ENCODE measurements at places on chromosomes 16 and 17.

DNA sequence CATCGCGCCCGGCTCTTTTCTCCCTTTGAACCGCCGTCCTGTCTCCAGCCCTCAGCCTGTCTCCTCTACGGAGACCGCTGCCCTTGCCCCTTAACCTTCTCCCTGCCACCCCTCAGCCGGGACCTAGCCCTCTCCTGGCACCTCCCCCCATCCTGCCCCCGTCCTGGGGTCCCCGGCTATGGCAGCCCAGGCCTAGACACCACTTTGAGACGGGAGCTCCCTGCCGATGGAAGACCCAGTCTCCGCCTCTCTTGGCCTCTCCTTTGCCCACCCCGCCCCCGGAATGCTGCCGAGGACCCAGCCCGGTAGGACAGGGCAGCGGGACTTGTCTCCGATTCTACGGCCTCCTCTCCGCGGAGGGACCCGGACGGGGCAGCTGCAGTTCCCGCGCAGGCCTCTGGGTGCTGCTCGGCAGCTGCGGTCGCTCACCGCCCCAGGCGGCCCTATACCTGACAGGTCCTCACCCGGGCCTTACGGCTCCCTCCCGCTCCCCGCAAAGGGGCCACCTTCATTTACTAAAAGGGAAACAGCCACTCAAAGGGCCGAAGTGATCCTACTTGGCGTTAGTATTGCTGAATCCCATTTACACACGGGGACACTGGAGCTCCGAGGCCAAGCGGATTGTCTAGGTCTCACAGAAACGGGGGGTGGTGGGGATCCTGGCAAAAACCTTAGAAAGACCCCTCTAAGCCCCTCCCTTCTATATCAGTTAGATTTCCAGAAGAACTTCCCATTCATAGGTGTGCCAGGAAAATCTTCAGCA is 32.6 kb upstream of the TAC4 start:
- no peak overlapping the region for H3K27ac ChIP-seq
- DNase-seq = peak; percentile 64
- H3K27me3 ChIP-seq = peaks cover 12% of the 10 kb centered on the region
- no peak overlapping the region for H3K4me3 ChIP-seq

DNA sequence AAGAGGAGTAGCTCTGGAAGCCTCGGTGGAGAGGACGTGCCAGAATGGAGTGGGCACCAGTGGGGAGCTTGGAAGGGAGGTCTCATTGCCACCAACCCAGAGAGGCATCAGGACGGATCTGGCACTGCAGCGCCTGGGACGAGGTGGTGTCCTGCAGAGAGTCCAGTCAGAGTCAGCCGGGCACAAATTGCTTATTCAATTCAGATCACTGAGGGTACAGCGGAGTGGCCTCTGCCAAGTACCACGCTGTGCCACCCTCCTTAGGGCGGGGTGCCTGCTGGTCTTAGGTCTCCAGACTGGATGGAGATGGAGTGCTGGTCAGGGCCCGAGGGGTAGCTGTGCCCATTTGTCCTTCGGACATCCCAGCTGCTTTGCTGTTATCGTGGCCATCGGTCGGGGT is 18.9 kb upstream of the SPPL2C start:
- H3K4me3 ChIP-seq = no peak overlapping the region
- no peaks in the 10 kb centered on the region for H3K27me3 ChIP-seq
- no peak for DNase-seq
- no peak overlapping the region for H3K27ac ChIP-seq

DNA sequence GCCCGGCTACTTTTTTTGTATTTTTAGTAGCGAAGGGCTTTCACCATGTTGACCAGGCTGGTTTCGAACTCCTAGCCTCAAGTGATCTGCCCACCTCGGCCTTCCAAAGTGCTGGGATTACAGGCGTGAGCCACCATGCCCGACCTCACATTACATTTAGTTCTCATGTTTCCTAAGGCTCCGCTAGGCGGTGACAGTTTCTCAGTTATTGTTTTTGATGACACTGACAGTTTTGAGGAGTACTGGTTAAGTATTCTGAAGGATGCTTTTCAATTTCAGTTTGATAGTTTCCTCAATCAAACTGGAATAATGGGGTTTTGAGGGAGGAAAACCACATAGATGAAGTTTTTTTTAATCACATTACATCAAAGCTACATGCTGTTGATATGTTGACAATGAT is 1028.5 kb downstream of the CDH8 start:
- H3K27ac ChIP-seq = no peak overlapping the region
- H3K4me1 ChIP-seq = no peaks in the 10 kb centered on the region
- no peaks in the 10 kb centered on the region for H3K36me3 ChIP-seq
- no peaks in the 10 kb centered on the region for H3K27me3 ChIP-seq

DNA sequence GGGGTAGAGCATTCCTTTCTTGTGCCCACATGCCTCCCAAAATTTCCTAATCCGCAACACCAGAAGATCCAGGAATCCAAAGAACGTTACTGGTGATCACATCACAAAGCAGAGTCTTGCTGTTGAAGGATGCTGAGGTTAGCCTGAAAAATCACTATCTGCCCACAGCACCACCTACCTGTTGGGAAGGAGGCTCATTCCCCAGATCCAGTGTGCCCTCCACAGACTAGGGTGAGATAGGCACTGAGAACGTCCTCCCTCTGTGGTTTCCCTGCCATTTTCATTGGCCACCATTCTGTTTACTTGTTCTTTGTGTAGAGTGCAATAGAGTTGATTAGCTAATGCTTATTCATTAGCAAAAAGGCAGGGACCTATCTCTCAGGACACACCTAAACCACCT is 30.3 kb downstream of the RCVRN start:
- H3K4me3 ChIP-seq = no peak overlapping the region
- DNase-seq = no peak
- H3K36me3 ChIP-seq = no peaks in the 10 kb centered on the region

- no peaks in the 10 kb centered on the region for H3K27me3 ChIP-seq
- H3K36me3 ChIP-seq = peaks cover 11% of the 10 kb centered on the region
- no peak for DNase-seq
- H3K4me3 ChIP-seq = no peak overlapping the region
- no peak overlapping the region for H3K27ac ChIP-seq
Measured at GRCh38 chr16:13926891-13927290, 6.9 kb downstream of the ERCC4 start.

DNA sequence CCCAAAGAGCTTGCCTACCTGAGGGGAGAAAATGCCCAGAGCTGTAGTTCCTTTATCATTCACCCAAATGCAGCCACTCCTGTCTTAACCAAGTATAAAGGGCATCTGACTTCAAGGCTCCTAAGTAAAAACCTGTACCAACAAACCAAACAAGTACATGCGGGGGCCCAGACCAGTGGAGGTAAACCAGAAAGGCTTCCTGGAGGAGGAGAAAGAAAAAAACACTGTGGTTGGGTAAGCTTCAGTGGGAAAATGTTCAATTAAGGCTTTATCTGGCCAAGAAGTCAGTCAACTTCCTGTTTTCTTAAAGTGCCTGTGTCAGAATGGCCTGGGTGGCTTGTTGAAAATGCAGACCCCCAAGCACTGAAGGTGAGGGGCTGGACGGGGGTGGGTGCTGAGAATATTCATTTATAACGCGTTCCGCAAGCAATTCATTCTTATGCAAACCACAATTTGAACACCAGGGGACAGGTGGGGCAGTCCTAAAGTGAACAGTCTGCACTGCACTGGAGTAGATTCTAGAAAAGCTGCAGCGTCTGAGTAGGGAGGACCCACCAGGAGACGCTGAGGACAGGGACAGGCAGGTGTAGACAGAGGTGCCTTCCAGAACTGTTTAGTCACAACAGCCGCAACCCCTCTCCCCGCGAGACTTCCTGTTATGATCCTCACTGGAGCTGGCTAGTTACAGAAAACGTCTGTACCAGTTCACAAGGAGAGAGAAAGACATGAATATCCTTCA is 467.1 kb downstream of the SOX9 start:
- H3K27ac ChIP-seq = no peak overlapping the region
- H3K27me3 ChIP-seq = peaks cover 3% of the 10 kb centered on the region
- H3K4me3 ChIP-seq = no peak overlapping the region
- no peak for DNase-seq
- H3K4me1 ChIP-seq = no peaks in the 10 kb centered on the region

Data from CD8-positive, alpha-beta memory T cell (primary cell).